ENCODE measurements at places on chromosomes 13 and 19. TPM values are rescaled to one million over a fixed set of nuclear protein-coding genes. Genes with fewer than 3 reads are reported as not detected.

GRCh38 chr13:52810011-52810410, 38.4 kb downstream of the PCDH8 start:
- H3K27me3 ChIP-seq, result no peaks in the 10 kb centered on the region
- no peak overlapping the region for H3K27ac ChIP-seq
- no peak overlapping the region for H3K4me3 ChIP-seq
- DNase-seq, result no peak
- H3K36me3 ChIP-seq, result no peaks in the 10 kb centered on the region

GRCh38 chr13:105890509-105890908, 645.0 kb downstream of the EFNB2 start:
- no peak overlapping the region for H3K4me3 ChIP-seq
- H3K4me1 ChIP-seq, result no peaks in the 10 kb centered on the region
- H3K27me3 ChIP-seq, result no peaks in the 10 kb centered on the region
- DNase-seq, result no peak
- H3K36me3 ChIP-seq, result no peaks in the 10 kb centered on the region

Gene ZNF99
- not detected for total RNA-seq

DNA sequence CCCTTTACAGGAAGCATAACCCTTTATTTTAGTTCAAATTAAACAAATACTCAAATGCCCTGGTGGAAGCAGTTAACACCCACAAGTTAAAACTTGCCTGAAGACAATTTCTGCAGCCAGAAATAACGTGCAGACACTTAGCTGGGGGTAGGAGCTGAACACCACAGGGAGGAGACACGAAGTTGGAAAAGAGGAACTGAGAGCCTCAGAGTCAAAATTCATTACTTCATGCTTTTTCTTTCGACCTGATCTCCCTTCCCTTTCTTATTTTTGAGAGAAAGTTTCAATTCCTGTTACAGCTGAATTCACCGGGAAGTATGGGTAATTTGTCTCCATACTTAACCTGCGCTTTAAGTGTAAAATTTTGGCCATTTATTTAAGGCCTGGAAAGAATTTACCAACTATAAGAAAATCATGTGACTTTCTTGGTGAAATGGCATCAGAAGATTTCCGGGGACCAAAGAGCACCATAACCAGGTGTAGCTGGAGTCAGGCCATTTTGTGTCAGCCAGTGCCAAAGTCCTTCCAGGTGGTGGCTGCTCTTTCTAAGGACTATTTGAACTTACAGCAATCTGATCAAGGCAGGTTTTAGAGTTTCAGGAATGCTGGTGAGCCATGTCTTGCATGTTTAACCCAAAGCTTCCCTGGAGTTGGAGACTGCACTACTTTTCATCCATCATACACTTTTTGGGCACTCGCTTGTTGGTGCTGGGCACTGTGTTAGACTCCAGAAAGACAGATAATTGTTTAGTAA, 46.5 kb upstream of the RCBTB2 start:
- no peaks in the 10 kb centered on the region for H3K27me3 ChIP-seq
- no peaks in the 10 kb centered on the region for H3K36me3 ChIP-seq
- DNase-seq, result no peak
- H3K27ac ChIP-seq, result no peak overlapping the region

DNA sequence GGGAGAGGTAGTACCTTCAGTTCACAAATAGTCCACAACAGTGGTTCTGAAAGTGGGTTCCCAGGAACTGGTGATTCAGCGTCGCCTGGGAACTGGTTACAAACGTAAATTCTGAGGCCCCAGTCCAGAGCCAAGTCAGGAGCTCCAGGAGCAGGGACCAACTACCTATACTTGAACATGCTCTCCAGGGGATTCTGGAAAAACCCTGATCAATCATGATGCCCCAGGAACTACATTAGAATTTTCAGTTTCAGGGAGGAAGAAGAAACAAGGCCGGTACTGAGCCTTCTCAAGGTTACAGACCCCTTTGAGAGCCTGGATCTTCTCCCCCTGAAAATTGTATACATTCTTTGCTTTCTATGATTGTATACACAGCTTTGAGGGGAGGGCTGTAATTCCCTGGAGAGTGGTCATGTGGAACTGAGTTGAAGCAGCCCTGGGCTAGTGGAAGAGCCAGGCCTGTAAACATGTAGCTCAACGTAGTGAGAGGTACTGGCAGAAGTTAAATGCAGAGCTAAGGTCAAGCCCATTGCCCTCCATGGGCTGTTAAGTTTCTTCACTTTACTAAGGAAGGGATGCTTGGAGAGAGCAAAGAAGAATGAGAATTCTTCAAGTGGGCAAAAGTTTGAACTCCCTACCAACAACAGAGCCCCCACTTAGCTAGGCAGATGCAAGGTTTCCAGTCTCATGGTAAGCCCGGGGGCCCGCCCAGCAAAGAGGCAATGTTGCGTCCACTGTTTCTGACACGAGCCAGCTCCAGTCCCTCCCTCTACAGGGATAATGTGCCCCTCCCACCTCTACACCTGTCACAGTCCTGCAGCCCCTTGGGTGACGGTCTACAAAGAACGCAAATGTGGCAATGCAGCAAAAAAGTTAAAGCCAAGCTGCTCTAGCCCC, 17.0 kb downstream of the DOCK9 start:
- no peak for DNase-seq
- H3K27ac ChIP-seq, result no peak overlapping the region
- no peaks in the 10 kb centered on the region for H3K36me3 ChIP-seq
- H3K4me1 ChIP-seq, result no peaks in the 10 kb centered on the region

DNA sequence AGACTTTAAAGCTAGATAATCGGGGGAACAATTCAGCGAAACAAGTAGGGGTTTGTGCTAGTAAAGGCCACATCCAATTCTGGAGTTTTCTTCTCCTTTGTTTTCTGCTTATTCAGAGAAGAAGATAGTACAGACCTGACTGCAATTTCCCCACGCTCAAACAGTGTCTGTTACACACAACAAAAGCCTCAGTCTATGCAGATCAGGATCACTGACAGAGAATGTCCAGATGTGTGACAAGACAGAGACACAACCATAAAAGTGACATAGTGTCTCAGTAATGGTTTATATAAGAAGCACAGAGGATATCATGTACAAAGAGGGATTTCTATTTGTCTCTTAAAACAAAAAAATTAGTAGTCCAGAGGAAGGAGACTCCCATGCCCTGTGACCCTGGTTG, 70.7 kb upstream of the GTF3A start:
- no peak for DNase-seq
- H3K4me3 ChIP-seq, result no peak overlapping the region
- H3K4me1 ChIP-seq, result no peaks in the 10 kb centered on the region
- H3K27ac ChIP-seq, result no peak overlapping the region

Gene SIGLEC5
- 0.37 TPM for total RNA-seq

DNA sequence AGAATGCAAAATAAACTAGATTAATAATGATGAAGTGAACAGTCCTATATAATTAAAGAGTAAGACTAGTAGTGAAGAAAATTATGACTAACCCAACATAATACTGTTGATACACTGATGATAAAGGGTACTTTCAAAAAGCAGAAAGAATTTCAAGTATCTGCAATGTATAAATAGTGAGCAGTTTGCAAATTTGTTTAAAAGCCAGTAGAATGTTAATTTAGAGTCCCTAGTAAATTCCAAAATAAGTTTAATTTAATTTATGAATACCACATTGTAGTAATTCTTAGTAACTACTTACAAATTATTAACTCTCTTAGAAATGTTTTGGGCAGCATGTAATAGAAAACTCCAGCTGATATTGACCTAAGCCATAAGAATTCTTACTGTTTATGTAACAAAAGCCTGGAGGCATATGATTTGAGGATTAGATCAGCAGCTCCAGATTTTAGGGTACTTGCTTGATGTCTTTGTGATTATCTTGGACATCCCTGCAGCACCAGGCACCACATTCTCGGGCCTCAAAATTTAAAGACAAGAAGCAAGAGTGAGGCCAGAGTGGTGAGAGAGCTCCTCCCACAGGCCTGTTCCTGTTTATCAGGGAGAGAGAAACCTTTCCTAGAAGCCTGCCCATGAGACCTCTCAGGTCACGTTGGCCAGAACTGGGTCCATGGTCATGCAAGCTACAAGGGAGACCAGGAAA, 67.6 kb upstream of the TDRD3 start:
- H3K4me1 ChIP-seq, result peaks cover 23% of the 10 kb centered on the region
- no peak overlapping the region for H3K4me3 ChIP-seq
- DNase-seq, result peak; percentile 43
- no peaks in the 10 kb centered on the region for H3K27me3 ChIP-seq
- no peaks in the 10 kb centered on the region for H3K36me3 ChIP-seq
- H3K27ac ChIP-seq, result no peak overlapping the region

GRCh38 chr19:11479090-11479897, 1.6 kb downstream of the ELAVL3 start:
- DNase-seq, result peak; percentile 41
- H3K27ac ChIP-seq, result no peak overlapping the region
- peak overlapping the region; percentile 25 for H3K4me3 ChIP-seq
- no peaks in the 10 kb centered on the region for H3K4me1 ChIP-seq

GRCh38 chr13:110629735-110630134, 14.4 kb downstream of the NAXD start:
- H3K4me3 ChIP-seq, result no peak overlapping the region
- H3K27ac ChIP-seq, result no peak overlapping the region
- H3K36me3 ChIP-seq, result peaks cover 32% of the 10 kb centered on the region
- no peaks in the 10 kb centered on the region for H3K4me1 ChIP-seq
- no peaks in the 10 kb centered on the region for H3K27me3 ChIP-seq

DNA sequence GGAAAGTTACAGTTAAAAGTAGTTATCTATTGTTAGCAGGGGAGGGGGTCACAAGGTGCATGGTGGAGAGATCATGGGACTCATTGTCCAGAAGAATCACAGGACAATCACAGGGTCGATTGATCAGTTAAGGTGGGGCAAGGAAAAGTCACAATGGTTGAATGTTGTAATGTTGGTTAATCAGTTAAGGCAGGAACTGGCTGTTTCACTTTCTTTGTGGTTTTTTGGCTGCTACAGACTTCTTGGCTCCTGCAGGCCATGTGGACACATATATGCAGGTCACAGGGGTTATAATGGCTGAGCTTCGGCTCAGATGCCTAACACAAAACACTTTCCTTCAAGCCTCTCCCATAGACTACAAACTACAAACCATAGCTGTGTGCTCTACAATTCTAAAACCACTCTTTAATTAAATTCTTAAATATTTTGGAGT, 6.9 kb upstream of the ZNF431 start:
- H3K36me3 ChIP-seq, result no peaks in the 10 kb centered on the region
- no peaks in the 10 kb centered on the region for H3K4me1 ChIP-seq
- DNase-seq, result no peak
- no peaks in the 10 kb centered on the region for H3K27me3 ChIP-seq

- no peak overlapping the region for H3K4me3 ChIP-seq
- no peak overlapping the region for H3K27ac ChIP-seq
- H3K27me3 ChIP-seq, result no peaks in the 10 kb centered on the region
- no peak for DNase-seq
- H3K4me1 ChIP-seq, result peaks cover 19% of the 10 kb centered on the region
- no peaks in the 10 kb centered on the region for H3K36me3 ChIP-seq
Observed at GRCh38 chr13:111008351-111008750, 93.5 kb upstream of the ANKRD10 start.

Gene KRTDAP
- not detected for total RNA-seq

DNA sequence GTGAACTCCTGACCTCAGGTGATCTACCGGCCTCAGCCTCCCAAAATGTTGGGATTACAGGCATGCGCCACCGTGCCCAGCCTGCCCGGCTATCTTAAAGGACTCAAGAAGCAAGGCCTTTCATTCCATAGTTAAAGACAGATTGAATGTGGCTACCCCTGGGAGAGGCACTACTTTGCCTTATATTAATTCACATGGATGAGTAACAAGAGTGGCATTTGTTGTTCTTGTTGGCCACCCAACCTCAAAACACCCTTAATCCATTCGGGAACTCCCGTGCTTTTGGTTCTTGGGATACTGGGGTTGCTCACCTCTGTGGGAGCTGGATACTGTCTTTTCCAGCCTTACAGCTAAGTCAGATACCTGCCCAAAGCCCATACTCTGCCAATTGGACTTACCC, 34.4 kb upstream of the ABCC4 start:
- DNase-seq, result no peak
- H3K4me3 ChIP-seq, result no peak overlapping the region
- no peaks in the 10 kb centered on the region for H3K27me3 ChIP-seq
- no peaks in the 10 kb centered on the region for H3K36me3 ChIP-seq

Gene CEACAM8
- total RNA-seq, result not detected

DNA sequence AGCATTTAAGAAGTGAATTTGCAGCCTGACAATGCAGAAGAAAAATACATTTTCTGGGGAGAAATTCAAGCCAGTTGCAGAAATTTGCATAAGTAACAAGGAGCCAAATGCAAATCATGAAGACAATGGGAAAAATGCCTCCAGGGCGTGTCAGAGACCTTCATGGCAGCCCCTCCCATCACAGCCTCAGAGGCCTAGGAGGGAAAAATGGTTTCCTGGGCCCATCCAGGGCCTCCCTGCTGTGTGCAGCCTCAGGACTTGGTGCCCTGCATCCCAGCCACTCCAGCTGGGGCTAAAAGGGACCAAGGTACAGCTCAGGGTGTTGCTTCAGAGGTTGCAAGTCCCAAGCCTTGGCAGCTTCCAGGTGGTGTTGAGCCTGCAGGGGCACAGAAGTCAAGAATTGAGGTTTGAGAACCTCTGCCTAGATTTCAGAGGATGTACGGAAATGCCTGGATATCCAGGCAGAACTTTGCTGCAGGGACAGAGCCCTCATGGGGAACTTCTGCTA, 16.7 kb upstream of the ITM2B start:
- no peak for DNase-seq
- H3K4me1 ChIP-seq, result no peaks in the 10 kb centered on the region
- no peak overlapping the region for H3K4me3 ChIP-seq
- no peak overlapping the region for H3K27ac ChIP-seq
- no peaks in the 10 kb centered on the region for H3K27me3 ChIP-seq
- H3K36me3 ChIP-seq, result no peaks in the 10 kb centered on the region

DNA sequence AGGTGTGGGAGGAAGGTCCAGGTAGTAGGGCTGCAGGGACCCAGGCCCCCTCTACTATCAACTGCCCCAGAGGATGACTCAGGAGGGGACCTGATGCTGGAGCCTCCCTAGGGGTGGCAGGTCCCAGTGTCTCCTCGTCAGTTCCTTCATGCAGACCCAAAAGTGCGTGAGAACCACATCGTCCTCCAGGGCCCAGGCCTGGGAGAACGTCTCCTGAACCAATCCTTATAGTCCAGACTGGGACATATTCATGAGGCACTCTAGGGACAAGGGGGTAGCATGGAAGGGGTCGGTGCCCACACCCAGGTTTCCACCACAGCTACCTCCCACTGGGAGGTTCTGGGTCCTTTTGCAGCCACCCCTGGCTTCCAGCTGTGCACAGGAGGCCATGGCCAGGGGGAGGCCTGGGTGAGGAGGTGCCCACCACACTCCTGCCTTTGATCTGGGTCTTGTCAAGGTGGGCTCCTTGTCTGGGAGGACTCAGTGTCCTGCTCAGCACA, 38.0 kb upstream of the TPM4 start:
- no peaks in the 10 kb centered on the region for H3K4me1 ChIP-seq
- H3K27ac ChIP-seq, result no peak overlapping the region
- H3K27me3 ChIP-seq, result no peaks in the 10 kb centered on the region
- H3K4me3 ChIP-seq, result no peak overlapping the region
- DNase-seq, result no peak

DNA sequence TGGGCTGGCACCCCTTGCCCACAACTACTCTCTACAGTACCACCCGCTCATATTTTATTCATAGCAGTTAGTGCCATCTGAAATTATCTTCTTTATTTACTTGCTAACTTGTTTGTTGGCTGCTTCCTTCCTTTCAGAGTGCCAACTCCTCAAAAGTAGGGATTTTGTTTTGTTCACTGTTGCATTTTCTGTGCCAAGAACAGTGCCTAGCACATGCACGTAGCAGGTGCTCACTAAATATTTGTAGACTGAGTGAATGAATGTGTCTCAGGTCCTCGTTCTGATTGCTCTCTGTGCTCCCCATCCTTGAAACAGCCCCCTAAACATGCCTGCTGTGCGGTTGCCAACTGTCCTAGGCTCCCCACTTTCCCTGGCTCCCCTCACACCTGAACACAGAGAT, 1.5 kb downstream of the GIPC1 start:
- H3K27ac ChIP-seq, result no peak overlapping the region
- H3K4me3 ChIP-seq, result no peak overlapping the region
- no peak for DNase-seq
- H3K27me3 ChIP-seq, result no peaks in the 10 kb centered on the region
- H3K36me3 ChIP-seq, result no peaks in the 10 kb centered on the region

Gene ZNF729
- not detected for total RNA-seq

Gene LRRC25
- total RNA-seq, result 6.1 TPM
